Activated effector memory CD4-positive, alpha-beta T cell treated with anti-CD3 and anti-CD28 coated beads, Interleukin-2, amount 50 U/mL, for 16 hours (primary cell): ENCODE measurements at places on chromosomes 16 and 17.

GRCh38 chr16:50613281-50613963 is 65.2 kb downstream of the NKD1 start:
- DNase-seq: no peak

- no peak for DNase-seq
Measured at GRCh38 chr17:73800893-73801292, 156.6 kb upstream of the SDK2 start.

- no peak for DNase-seq
Measured at GRCh38 chr16:84979516-84979915, 31.8 kb downstream of the ZDHHC7 start.

DNA sequence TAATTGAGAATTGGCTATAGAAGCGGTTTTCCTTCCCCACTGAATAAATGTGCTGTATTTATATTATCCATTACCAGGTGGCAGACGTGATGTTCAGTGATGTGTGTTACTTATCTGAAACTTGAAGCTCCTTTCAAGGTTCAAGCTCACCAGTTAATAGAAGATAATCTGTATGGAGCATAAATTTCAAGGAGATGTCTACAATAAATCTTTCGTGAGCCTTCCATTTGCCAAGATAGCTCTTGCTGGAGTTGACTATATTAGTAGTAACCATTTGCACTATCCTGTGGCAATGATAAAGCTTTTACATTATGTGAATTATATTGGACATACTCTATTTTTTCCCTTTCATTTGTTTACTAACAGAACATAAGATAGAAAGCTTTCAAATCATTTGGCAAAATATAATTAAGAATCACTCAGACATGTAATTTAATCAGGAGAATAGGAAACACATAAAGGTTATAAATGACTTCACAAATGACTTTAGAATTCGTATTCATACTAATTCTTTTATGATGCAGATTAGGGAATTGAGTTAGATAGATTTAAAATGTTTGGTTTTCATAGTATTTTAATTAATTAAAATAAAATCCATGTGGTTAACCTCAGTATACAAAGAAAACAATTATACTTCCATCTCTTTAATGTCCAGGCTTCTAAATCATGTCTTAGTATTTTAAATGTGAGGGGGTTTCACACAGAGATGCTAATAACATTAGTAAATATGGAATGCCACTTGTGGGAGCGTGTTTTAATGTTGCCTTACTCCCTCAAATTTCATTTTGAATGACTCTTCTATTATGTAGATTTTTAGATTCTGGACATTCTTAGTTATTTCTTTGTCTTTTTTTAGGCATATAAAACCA is 664.4 kb upstream of the CDH8 start:
- DNase-seq: no peak

GRCh38 chr17:68621065-68621464 is 19.9 kb upstream of the FAM20A start:
- no peak for DNase-seq

DNA sequence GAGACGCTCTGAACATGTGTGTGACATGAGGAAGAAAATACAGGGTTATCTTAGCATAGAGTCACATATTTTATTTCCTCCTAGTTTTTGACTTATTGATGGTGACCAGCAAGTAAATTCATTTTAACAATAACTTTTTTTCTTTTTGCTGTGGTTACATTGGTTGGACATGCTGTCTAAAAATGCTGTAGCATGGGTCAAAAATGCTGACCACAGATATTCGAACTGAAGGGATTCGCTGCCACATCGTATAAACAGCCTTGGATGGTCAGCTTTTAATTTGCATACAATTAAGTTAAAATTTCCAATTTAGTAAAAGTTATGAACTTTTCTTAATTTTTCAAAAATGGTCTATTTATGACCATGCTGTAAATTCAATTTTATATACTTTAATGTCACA is 30.5 kb downstream of the RPGRIP1L start:
- DNase-seq: no peak

GRCh38 chr16:74448990-74449389 is 27.7 kb upstream of the CLEC18B start:
- DNase-seq: no peak

- no peak for DNase-seq
Measured at GRCh38 chr17:76914937-76915336, 46.7 kb downstream of the MGAT5B start.

DNA sequence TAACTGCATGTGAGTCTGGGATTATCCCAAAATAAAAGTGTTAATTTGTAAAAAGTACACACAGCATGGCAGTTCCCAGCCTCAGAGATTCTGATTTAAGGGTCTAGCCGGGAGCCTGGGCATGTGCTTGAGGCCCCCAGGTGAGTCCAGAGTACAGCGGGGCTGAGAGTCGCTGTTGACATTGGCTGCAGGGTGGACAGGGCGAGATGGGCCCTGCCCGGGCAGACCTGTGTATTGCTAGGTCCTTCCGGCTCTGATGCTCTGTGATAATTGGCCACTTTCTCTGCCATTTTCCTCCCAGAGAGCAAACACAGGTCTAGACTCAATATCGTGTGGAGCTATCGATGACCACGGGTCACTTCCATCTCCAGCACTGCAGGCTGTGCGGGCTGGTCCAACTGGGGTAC is 73.6 kb downstream of the ABCC6 start:
- DNase-seq: no peak

GRCh38 chr16:68040506-68041288 is 17.6 kb downstream of the DUS2 start:
- DNase-seq: peak; percentile 96

DNA sequence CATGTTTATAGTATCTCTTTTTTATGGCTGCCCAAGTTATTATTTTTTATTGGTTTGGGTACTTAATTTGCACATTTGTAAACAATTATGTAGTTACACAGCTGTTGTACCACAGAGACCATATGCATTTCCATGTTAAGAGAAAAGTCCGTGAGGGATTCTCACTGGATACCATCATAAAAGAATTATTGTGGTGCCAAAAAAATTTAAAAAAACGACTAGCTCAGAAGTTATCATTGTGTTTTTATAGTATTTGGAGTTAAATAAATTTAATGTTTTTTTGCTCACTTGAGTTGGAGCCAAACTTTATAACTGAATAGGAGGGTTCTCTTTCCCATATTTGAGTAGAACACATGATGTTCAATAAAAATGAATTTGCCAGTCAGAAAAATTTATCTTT is 618.7 kb downstream of the WWOX start:
- no peak for DNase-seq

- DNase-seq: no peak
Measured at GRCh38 chr17:2390199-2390836, 10.5 kb downstream of the MNT start.

DNA sequence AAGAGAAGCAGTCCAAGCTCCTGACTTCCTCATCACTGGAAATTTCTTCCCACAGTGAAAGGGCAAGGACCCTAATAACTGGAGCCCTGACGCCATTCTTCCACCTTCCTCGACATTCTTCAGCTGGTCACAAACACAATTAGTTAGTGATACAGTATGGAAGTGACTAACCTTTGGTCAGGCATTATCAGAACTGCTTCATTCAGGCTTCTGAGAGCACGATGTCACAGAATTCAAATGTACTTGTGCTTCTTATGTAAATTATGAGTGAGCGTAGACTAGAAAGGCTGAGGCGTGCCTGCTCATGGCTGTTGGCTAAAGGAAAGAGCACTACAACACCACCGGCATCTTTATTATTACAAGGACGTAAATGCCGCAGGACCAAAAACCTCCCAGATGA is 302.9 kb upstream of the AXIN2 start:
- no peak for DNase-seq

DNA sequence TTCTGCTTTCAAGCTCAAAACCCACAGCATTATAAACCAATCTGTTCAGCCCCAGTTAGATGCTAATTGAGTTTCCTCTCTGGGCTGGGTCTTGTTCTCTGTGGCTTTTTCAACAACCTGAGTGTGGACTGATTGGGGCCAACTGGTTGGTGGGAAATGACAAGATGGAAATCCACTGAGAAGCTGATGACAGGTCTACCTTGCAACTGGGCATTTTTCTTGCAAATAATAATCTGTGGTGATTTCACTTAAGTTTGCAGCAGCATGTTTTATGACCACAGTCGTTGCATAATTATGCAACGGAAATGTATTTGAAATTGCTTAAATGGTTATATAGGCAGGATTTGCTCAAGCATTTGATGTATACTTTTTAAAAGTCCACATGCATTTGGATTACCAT is 69.9 kb downstream of the AKAP1 start:
- no peak for DNase-seq

DNA sequence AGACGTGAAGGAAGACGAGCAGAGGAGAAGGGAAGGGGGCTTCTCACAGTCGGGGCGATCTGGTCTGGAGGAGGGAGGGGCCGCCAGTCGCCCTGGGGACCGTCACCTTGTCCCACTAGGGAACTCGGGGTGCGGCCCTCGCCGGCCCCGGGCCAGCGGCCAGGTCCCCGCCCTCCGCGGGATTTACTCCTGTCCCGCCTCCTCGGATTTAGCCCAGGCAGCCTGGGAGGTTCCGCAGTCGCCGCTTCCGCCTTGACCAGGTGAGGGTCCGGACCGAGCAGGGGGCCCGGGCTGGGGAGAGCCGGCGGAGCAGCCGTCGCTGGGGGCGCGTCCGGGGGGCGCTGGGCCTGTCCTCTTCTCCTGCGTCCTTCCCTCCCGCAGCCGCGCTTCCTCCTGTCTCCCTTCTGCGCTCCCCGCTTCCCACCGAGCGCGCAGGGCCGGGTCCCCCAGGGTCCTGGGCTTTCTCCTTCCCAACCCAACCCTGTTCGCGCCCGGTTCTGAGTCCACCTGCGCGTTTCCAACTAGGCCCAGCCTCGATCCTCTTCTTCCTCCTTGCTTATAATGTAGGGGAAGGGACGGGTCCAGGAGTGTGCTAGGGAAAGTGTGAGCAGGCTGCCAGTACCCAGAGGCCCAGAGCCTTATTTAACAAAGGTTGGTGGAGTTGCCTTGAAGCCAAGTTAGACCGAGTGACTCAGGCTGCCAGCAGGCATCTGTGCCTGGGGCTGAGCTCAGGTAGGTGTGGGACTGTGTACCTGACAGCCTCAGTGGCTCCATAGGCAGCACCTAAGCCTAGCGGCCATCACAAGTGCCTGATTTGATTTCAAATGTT is at the start of gene TNK1:
Gene TNK1 (plus strand): TSS at position 235 of the 829 bp plus-strand sequence. CDS start 1,838 bp downstream, outside the sequence.
- DNase-seq: no peak

GRCh38 chr17:39243155-39243554 is 17.4 kb upstream of the STAC2 start:
- DNase-seq: peak; percentile 37

- DNase-seq: peak; percentile 74
Measured at GRCh38 chr17:3695723-3696411, at the start of gene P2RX5. TSS of gene P2RX5 (minus strand) at chr17:3696155. CDS start at chr17:3696005, 150 bp downstream.

DNA sequence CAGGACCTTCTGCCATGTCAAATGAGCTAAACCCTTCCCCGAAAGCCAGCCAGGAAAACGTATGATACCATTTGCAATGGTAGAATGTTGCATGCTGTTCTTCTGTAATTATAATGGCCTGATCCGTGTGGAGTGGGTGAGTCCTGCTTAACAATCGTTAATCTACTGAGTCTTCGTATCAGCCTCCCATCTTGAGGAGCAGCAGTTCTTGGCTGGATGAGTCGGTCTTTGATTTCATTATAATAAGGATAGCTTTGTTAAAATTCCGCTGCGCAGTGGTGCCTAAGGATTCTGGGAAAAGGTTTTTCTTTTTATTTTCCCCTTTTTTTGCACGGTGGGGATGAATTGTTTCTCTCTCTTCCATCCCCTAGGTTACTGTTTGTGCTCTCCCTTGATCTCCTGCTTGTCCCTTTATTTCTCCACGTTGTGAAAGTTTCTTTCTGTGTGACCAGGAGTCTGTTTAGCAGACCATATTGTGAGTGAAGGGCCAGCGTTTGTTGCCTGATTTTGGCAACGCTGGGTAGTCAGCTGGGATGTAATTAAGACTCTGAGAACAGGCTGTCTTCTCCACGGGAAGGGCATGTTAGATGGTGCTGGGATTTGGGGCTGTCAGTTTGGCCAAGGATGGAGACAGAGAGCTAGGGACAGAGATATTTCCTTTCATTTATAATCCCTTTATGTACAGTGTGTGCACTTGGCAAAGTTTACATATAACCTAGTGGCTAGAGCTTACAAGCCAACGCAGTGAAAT is 263.0 kb downstream of the FTO start:
- DNase-seq: no peak

GRCh38 chr16:66199189-66199588 is 167.3 kb upstream of the CDH5 start:
- DNase-seq: no peak

DNA sequence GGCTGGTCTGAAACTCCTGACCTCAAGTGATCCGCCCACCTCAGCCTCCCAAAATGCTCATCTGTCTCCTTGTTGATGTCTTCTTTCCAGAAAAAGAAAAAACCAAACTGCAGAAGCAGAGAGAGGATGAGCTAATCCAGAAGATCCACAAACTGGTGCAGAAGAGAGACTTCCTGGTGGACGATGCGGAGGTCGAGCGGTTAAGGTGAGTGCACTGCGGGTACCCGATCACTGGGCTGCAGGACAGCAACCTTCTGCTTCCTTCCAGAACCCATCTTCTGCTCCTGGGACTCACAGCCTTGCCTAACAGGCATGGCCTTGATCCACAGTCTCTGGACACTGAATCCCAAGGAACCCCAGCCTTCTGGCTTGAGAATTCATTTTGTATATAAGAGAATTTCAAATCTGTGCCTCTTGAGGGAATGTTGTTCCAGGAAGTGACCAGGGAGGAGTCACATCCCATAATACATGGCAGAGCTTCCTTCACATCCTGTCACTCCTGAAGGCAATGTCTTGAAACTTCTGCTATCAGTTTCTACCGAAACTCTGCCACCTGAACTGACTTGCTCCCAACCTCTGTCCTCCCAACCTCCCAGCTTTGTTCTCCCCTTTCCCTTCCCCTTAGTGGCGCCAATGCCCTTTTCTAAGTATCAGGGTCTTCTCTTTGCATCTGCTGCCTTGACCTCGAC is 61.7 kb downstream of the MARF1 start:
- DNase-seq: no peak

DNA sequence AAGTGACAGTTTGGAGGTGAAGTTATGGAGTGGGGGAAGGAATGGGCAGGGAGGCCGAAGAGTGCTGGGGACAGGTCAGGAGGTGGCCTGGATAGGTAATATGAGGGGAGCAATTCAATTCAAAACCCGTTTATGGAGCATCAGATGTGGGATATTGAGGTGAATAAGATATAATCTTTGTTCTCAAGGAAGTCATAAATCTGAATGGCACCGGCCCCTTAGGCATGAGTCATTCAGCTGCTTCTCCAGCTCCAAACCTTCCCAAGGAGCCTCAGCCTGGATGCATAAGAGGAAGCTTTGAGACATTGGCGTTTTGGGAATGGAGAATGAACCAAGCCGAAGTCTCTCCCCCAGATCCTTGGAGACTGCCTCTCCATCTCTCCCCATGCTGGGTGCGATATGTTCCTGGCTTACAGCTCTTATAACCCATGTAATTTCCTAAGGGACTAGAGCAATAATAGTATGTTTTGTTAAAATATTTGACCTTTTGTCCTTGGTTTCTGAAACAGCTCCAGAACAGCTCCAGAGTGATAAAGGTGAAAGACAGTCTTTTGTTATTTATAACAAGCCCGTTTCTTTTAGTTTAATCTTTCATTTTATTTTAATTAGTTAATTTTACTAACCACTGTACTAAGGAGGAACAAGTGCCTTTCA is 1.7 kb downstream of the TUBG2 start:
- DNase-seq: no peak

- DNase-seq: no peak
Measured at GRCh38 chr17:69819316-69820087, 255.5 kb upstream of the KCNJ16 start.
